ENCODE measurements at places on chromosomes 11 and 22. TPM values are rescaled to one million over a fixed set of nuclear protein-coding genes. Genes with fewer than 3 reads are reported as not detected.

GRCh38 chr22:42372976-42373375 lies 59.2 kb downstream of the NFAM1 start:
- H3K4me1 ChIP-seq, result peaks cover 16% of the 10 kb centered on the region
- no peak for DNase-seq
- H3K27ac ChIP-seq, result no peak overlapping the region
- H3K4me3 ChIP-seq, result no peak overlapping the region
- peaks cover 17% of the 10 kb centered on the region for H3K36me3 ChIP-seq

DNA sequence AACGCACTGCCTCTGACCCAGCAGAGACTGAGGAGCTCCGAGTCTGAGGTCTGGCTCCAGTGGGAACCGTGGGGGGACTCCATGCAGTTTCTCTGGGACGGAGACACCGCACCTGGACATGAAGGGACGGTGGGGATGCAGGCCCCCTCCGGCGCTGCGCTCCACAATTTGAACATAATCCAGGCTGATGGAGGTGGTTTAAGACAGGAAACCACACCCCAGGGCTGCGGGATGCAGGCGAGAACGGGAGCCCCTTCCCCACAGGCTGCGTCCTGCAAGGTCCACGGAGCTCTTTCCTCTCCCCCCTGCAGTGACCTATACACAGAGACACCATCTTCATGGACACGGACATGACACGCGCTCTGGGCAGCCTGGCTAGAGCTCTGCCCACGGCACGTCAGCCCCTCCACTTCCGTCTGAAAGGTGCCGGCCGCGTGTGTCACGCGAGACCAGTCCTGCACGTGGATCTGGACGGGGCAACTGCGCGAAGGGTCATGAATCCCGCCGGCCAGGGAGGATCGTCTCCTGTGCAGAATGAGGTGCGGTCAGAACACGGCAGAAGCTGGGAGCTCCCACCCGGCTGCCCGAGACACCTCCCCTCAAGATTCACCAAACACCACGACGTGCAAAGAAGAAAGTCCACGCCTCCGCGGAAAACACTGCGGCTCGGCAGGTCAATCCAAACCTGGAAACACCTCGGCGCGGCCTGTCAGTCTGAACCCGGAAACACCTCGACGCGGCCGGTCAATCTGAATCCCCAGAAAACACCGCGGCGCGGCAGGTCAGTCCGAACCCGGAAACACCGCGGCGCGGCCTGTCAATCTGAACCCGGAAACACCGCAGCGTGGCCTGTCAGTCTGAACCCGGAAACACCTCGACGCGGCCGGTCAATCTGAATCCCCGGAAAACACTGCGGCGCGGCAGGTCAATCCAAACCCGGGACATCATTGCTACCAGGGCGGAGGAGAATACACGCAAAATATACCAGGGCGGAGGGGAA lies 212.4 kb downstream of the BRD1 start:
- H3K36me3 ChIP-seq, result no peaks in the 10 kb centered on the region
- H3K27ac ChIP-seq, result no peak overlapping the region
- no peak for DNase-seq
- H3K4me3 ChIP-seq, result no peak overlapping the region
- H3K27me3 ChIP-seq, result peaks cover 39% of the 10 kb centered on the region

DNA sequence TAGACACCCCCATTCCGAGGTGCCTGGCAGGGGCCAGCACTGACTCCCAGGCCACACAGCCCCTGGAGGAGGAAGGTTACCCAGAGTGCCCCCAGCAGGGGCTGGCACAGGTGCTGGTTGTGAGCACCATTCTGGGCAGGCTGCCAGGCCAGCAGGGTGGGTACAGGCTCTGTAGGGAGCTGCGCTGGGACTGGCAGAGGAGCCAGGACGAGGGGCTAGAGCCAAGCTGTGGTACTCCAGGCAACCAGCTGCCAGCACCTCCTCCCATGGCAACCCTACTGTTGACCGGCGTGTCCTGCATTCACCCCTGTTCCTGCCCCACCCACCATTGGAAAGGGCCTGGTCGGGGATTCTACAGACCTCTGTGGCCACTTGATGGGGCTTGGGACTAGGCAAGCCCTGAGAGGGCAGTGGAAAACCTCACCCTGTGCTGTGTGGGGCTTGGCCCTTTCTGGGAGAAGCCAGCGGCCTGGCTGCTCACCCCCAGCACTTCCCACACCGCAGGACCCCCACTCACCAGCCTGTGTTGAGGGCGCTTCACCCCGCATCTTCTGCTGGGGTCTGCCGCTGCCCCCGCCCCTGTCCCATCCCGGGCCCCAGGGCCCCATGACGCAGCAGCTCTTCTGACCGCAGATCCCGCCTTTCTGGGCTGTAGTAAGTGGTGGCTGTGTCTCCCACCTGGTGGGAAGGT lies 1.9 kb downstream of the CLDN5 start:
- no peak for DNase-seq
- H3K4me3 ChIP-seq, result no peak overlapping the region
- H3K4me1 ChIP-seq, result no peaks in the 10 kb centered on the region
- H3K36me3 ChIP-seq, result peaks cover 13% of the 10 kb centered on the region

DNA sequence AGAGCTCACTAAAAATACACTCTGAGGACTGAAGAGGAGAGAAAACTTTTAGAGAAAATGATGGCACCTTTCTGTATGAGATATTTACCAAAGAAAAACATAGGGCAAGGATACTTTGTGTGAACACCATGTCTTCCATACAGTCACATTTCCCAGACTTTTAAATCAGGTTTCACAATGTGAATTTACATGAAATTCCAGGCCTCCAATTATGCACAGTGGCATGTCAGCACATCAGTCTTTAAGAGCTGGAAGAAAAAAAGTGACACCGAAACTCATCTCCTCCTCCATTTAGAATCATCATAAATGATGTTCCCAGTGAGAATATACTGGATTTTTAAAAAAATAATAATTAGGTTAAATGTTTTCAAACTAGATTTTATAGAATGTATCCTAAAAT lies 232.2 kb upstream of the UBASH3B start:
- H3K4me3 ChIP-seq, result no peak overlapping the region
- DNase-seq, result no peak
- H3K27me3 ChIP-seq, result peaks cover 23% of the 10 kb centered on the region
- H3K27ac ChIP-seq, result no peak overlapping the region
- peaks cover under 1% of the 10 kb centered on the region for H3K4me1 ChIP-seq
- H3K36me3 ChIP-seq, result no peaks in the 10 kb centered on the region

MB gene
- 0.37 TPM for total RNA-seq

MISFA gene
- 7.3 TPM for total RNA-seq

OR8A1 gene
- total RNA-seq, result not detected

SULT4A1 gene
- 7.9 TPM for total RNA-seq

All from Calu3 (cell line).